ENCODE measurements at places on chromosomes 2 and 18.

DNA sequence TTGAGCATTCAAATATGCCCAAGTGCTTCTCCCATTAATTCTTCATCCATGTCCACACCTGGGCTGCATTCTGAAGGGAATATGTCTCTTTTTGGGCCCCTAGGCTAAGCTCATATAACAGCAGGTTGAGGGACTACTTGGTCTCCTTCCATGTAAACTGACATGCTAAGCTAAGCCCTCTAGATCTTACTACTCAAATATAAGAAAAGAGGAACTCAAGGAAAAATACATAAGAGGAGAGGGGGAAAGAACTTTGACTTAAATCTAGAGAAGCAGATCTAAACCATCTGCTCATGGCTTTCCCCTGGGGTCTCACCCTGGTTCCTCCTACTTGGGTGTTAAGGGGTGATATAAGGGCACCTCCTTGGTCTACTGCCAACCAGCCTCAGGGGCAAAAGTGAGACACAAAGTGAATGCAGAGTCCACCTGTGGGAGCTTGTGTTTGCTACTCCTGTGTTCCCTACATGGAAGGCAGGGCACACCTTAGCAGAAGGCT lies 19.8 kb upstream of the NFU1 start:
- DNase-seq: no peak

GRCh38 chr2:47503481-47504070 lies 100.6 kb downstream of the MSH2 start:
- DNase-seq: no peak

GRCh38 chr2:205130111-205130829 lies 552.0 kb upstream of the NRP2 start:
- DNase-seq: no peak

DNA sequence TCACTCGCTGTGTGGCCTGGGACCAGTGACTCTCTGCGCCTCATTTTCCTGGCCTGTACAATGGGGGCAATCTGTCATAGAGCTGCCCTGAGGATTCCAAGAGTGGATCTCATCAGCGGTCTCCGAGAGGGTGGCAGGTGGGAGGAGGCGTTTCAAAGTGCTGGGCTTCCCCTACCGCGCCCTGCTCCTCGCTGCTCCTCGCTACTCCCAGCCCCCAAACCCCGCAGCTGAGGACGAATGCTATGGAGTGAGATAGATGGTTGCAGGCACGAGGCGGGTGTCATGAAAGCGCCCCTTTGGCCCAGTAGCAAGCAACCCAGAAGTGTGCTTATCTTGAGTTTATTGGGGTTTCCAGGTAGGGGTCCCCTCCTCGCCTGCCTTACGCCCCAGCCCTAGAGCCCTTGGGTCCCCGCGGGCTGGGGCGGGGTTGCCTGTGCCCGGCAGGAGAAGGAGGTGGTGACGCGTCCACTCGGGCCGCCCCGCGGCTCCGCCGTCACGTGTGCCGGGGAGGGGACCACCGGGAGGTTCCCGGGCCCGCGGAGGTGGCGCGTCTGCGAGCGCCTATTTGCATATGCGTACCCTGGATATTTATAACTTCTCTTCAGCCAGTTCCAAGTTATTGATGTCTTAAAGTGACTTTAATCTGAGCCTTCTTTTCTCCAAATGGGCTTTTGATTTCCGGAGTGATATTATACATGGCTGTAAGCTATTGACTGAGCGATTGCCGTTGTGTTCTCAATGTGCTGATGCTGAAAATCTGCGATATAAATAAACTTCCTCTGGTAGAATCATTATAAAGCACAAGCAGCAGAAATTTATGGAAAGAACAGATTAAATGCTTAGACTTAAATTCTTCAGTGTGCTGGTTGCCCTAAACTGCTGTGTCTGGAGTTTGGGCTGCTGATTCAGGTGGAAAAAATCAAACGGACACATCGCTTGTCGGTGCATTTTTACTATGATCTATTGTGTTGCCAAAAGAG lies 263.7 kb downstream of the ATAD2B start:
- DNase-seq: peak; percentile 77

GRCh38 chr2:161102770-161103450 lies 57.3 kb upstream of the TANK start:
- no peak for DNase-seq

GRCh38 chr2:218508299-218508698 lies 59.9 kb downstream of the USP37 start:
- DNase-seq: no peak

DNA sequence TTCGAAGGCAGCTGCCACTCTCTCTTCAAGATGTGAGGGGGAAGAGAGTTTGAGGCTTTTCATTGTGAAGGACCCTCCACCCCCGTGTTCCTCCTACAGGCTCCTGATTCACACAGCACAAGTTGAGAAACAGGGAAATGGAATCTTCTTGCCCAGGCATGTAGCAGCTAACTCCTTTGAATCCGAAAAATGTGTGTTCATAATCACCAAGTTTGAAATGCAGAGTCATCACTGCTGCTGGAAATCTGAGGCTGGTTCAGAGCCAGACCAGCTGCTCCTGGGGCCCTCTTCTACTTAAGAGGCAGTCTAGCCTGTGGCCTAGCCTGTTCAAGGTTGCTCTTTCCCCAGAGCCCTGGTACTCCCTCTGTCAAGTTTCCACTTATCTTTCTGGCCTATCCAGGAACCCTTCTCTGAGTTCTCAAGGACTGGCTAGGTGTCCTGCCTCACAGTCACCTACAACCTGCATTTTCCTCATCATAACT lies 166.4 kb downstream of the TMEM247 start:
- DNase-seq: no peak

GRCh38 chr2:74851191-74851566 lies 17.3 kb downstream of the HK2 start:
- DNase-seq: no peak

- DNase-seq: no peak
Observed at GRCh38 chr2:219613461-219614070, 13.9 kb upstream of the SLC4A3 start.

DNA sequence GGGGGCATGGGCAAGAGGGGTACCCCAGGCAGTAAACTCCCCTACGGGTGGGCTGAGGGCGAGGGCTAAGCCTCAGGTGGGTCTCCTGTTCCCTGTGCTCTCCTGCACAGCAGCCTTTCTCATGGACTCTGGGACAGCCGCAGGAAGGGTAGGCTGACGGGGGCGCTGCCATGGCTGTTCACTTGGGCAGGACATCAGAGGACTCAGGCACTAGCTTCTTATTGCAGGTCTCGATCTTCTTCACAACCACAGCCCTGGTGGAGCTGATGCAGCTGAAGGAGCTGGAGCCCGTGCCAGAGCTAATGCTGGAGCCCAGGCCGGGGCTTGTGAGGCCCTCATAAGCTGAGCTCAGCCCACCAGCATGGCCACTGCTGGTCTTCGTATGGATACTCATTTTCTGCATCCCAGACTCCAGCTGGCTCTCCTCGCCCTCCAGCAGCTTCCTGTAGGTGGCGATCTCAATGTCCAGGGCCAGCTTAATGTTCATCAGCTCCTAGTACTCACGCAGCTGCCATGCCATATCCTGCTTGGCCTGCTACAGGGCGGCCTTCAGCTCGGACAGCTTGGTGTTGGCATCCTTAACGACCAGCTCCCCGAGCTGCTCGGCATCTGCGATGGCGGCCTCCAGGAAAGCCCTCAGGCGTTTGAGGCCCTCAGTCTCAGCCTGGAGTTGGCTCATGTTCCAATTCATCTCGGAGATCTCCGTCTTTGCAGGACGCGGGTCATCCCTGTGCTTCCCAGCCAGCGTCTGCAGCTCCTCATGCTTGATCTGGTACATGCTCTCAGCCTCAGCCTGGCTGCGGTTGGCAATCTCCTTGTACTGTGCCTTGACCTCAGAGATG lies 359.8 kb upstream of the SETBP1 start:
- no peak for DNase-seq

DNA sequence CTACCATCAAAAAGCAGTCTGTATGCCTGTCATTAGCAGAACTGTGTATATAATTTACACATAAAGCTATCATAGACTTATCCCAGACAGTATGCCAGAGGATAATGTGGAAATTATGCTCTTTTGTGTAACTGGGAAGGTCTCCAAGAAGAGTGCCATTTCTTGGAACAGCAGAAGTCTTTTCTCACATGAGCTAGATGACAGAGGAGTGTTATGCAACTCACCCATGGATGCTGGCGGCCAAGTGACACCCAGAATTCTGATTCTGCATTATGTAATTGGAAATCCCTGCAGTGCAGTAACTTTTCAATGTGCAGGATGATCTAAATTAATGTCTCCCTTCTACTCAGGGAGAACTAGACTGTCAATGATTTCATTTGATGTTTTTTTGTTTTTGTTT lies 160.0 kb downstream of the UBE2E3 start:
- DNase-seq: no peak

DNA sequence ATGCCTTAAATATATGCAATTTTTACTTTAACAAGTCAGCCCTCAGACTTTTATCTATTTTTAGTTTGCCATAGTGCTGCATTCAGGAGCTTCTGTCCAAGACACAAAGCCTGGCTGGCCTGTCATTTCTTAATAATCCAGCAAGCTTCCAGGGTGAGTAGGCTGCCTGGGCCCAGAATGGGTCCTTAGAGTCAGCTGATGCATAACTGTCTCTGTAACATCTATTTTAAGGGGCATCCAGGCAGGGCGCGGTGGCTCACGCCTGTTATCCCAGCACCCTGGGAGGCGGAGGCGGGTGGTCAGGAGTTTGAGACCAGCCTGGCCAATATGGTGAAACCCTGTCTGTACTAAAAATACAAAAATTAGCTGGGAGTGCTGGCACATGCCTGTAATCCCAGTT lies 11.8 kb upstream of the GNLY start:
- no peak for DNase-seq

DNA sequence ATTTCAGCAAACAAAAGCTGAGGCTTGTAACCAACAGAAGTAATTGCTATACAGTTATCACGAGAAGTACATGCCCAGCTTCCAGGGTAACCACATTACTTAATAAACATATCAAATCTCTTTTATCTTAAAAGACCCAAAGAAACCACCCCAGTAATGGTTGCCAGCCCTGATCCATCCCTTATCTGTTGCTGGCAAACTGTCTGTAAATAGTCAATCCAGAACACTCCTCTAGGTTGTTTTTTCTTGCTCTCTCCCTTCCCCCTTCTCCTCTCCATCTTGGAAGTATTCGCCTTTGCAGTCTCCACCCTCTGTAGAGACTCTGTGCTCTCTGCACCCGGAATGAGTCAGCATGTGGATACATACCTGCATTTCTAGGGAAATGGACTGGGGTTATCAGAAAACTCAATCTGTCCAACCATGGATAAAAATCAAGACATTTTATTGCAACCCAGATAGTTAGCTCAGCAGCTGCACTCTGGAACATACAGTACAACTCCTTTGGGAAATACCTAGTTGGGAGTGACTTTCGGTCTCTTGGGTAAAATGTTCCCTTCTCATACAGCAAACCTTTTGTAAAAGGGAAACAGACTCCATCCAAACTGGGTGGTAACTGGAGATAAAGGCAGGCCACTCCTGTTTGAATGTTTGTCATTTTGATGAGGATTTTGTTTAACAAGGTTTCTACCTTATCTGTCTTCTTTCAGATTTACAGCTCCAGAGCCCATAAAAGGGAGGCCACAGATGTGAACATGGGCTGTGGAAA lies 123.5 kb upstream of the FOSL2 start:
- no peak for DNase-seq

- DNase-seq: no peak
Observed at GRCh38 chr2:149029307-149029965, 9.1 kb upstream of the LYPD6B start.

DNA sequence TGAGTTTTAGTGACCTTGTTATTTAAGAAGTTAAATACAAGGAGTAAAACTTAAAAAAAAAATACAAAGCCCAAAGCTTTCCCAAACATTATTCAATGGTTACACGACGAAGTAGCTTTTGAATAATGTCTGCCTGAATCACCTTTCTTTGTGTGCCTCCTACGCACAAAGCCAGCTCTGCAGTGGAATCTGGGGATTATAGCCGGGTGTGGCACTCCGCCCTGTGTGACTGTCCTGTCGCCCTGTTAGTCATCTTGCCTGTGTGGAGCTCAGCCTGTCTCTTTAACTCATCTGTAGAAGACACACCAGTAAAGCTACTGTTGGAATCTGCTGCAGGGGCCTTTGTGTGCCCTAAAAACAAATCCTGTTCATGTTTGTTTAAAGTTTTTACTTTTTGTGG lies 79.4 kb upstream of the TCF7L1 start:
- DNase-seq: no peak

DNA sequence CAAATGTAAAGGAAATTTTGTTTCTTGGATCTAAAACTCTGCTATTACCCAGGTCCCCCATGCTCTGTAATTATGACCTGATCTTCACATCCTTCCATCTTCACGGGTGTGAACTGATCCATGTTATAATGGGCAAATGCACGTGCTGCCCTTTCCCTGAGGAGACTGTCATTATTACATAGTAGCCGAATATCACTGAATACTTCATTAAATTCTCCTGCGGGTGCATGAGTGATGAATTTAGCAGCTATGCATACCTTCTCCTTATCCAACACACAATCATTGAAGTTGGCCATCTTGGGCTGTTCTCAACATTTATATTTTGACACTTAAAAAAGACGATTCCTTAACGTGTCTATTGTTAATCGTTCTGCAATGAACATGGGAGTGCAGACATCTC lies 153.4 kb downstream of the BAZ2B start:
- no peak for DNase-seq

- DNase-seq: peak; percentile 8
Observed at GRCh38 chr2:112629224-112629623, 16.5 kb upstream of the SLC20A1 start.

DNA sequence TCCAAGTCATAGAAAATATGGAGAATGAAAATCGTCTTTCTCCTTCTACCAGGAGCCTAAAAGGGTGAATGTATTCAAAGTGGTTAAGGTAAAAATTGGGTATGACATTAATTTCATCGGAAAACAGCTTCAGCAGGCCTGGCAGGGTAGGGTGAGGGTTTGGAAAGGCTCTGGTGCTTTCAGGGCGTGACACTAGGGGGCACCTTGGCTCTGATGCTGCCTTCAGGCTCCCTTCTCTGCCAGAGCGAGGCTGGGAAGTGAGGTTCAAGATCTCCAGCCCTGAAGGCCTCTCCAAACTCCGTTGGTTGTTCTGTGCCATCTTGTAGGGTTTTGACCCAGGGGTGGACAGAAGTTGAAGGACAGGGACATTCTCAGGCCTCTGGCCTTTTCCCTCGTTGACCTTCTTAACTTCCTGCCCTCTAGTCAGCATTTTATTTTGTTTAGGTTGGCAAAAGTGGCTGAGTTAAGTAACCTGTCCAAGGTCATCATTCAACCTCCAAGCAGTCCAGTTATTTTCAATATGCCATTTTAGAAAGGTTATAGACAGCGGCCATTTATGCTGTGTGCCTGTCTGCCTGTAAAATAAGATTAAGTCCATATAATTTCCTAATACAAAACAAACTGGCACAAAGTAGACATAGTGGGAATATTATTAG lies 40.3 kb downstream of the EML6 start:
- no peak for DNase-seq

DNA sequence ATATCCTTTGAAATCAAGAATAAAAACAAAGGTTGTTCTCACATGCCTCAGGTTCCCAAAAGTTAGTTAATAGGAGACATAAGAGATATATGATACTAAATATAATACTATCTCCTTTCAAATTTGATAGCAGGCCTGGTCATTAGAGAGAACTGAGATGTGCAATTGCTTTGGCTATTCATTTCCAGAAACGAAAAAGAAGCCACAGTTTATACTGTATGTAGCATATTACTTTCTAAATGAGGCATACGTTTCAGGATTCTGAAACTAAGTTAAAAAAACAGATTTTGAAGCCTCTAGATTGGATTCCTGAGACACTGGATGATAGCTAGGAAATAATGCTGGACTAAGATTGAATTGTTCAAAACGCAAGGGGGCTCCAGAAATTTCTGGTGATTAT lies 7.1 kb downstream of the PPP1R1C start:
- no peak for DNase-seq

- DNase-seq: no peak
Observed at GRCh38 chr2:223369889-223370288, 232.3 kb downstream of the SCG2 start.

All from sciatic nerve (tissue), 2 donors.